ENCODE measurements at places on chromosomes 2 and 18.

GRCh38 chr2:143148757-143149156 lies 19.5 kb downstream of the ARHGAP15 start:
- no peak for DNase-seq

- DNase-seq, result no peak
These were observed 57.4 kb upstream of the EPAS1 start for GRCh38 chr2:46239847-46240181.

DNA sequence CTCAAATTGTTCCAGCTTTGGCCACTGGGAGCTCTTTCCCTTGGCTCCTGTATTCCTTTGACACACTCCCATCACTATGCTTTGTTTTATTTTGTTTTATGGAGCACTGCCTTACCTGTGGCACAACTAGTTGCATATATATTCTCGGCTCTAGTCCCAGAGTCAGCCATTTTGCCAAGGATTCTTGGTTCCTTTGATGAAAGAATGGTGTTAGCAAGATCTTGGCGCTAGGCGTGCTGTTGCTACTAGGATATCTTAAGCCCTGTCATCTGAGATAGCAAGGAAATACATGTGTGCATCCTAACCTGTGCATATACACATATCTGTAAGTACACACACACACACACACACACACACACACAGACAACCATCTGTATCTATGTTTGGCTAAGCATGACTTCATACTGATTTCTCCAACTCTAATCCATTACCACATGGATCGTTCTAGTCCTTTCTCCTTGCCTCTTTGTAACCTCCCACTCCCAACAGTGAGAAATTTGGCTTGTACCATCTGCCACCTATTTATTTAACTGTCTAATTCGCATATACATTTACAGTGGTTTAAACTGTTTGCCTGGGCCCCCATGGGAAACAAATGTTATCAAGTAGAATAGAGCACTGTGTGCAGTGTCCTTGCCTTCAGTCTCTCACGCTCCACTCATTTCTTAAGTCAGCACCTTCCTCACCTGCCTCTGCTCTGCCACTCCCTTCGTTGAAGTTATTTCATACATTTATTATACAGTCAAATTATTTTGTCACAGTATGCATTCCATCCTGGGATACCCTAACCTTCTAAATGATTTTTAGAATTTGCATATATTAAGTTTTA lies 137.5 kb upstream of the MAP3K20 start:
- no peak for DNase-seq

DNA sequence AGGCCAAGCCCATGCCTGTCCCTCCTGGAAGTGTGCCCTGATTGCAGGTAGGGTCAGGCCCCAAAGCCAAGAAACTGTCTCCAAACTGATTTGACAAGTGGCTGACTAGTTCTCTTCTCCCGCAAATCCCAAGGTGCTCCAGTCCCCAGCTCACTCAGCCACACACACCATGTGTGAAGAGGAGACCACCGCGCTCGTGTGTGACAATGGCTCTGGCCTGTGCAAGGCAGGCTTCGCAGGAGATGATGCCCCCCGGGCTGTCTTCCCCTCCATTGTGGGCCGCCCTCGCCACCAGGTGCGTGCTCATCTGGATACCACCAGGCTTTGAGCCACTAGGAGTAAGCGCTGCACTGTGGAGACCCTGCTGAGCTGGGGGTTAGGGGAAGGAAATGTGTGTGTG lies 8.3 kb downstream of the ACTG2 start:
- DNase-seq, result no peak

DNA sequence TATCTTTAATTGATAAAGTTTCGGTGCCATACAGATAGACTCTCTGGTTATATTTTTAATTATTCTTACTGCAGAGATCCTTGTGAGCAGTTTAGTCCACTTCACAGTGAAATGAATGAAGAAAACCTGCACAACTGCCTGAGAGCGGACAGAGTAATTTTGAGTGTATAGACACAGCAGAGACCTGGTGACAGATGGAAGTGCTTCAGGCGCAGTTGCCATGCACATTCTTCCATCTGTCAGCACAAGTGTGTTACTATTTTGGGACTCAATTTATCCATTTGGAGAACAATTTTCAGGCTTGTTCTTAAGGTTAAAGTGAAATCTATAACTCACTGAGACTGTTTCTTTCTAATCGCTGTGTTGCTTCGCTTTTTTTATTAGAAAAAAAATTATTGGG lies 147.8 kb upstream of the SPHKAP start:
- no peak for DNase-seq

DNA sequence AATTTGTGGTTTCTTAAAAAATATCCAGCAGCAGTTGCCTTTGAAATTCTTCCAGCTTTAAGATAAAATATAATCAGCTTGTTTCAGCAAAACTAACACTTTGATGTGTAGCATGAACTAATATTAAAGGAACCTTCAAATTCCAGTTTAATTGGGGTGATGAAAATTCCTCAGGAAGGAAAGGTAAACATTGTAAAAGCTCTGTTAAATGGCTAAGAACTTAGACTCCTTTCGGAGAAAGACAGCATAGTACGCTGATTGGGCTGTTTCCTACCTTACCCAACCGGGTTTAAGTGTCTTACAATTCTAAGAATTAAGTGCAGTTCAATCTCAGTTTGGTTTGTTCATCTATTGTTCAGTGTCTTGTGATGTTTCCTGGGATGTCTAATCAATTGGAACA lies 108.3 kb downstream of the CDH7 start:
- no peak for DNase-seq

DNA sequence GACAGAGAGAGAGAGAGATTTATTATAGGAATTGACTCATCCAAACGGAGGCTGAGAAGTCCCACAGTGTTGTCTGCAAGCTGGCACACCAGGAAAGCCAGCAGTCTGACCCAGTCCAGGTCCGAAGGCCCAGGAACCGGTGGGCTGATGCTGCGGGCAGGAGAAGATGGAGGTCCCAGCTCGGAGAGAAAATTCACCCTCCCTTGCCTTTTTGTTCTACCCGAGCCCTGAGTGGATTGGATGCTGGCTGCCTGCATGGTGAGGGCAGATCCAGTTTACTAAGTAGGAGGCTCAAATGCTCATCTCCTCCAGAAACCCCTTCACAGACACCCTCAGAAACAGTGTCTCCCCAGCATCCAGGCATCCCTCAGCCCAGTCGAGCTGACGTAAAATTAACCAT lies 22.2 kb upstream of the STK25 start:
- DNase-seq, result no peak

DNA sequence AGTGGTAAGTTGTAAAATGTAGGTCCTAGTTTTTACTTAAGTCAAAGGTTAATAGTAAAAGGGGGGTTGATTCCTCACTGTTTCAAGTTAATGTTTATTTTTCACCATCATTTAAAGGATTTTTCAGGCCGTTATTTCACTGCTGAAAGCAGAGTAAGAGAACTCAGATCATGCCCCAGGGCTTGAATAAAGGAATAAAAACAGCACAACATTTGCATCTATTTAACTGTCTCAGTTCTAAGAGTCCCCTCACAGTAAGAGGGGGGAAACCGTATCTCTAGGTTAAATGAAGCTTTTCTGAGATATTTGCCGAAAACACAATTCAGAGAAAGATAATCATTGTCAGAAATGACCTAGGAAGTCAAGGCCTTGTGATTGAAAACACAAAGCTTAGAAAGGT lies 138.2 kb upstream of the KCTD1 start:
- no peak for DNase-seq

- DNase-seq, result no peak
These were observed 68.9 kb downstream of the DOCK10 start for GRCh38 chr2:224973112-224974016.

GRCh38 chr2:37472959-37473358 lies 128.5 kb downstream of the QPCT start:
- no peak for DNase-seq

Measured in stimulated activated CD4-positive, alpha-beta T cell treated with anti-CD3 and anti-CD28 coated beads, TNF-alpha, amount 100 ng/mL, for 1 hour (primary cell).